ENCODE measurements at places on chromosomes 4 and X.

GRCh38 chr4:118279920-118280432, 72.8 kb downstream of the PRSS12 start:
- H3K4me3 ChIP-seq: peak overlapping the region; percentile 85
- peaks cover 46% of the 10 kb centered on the region for H3K36me3 ChIP-seq
- H3K27ac ChIP-seq: peak overlapping the region; percentile 98
- H3K27me3 ChIP-seq: peaks cover 2% of the 10 kb centered on the region
- H3K4me1 ChIP-seq: peaks cover 29% of the 10 kb centered on the region

GRCh38 chr4:174069848-174070330, 213.6 kb downstream of the FBXO8 start:
- H3K27ac ChIP-seq: no peak overlapping the region
- H3K4me1 ChIP-seq: no peaks in the 10 kb centered on the region
- no peaks in the 10 kb centered on the region for H3K27me3 ChIP-seq
- no peak for DNase-seq

GRCh38 chr4:38958453-38959190, 73.6 kb downstream of the TMEM156 start:
- peak overlapping the region; percentile 94 for H3K27ac ChIP-seq
- H3K36me3 ChIP-seq: peaks cover 29% of the 10 kb centered on the region
- DNase-seq: no peak
- no peak overlapping the region for H3K4me3 ChIP-seq
- H3K27me3 ChIP-seq: no peaks in the 10 kb centered on the region
- peaks cover 35% of the 10 kb centered on the region for H3K4me1 ChIP-seq

DNA sequence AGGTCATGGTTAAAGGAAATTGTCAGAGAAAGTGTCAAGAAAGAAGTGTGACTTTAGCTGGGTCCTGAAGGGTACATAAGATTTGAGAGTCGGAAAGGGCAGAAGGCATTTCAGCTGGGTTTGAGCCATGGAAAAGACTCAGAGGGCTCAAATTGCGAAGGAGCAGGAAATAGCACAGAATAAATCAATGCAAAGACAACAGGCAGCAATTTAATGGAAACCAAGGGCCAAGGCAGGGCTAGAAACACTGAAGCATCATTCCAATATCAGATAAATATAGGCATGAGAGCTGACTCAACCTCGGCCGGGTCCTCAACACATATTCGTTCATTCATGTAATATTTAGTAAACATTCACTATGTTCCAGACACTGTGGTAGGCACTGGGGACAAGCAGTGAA, 3.6 kb upstream of the FMR1 start:
- H3K4me1 ChIP-seq: peaks cover 5% of the 10 kb centered on the region
- no peak overlapping the region for H3K4me3 ChIP-seq
- DNase-seq: no peak
- no peak overlapping the region for H3K27ac ChIP-seq
- H3K27me3 ChIP-seq: peaks cover 3% of the 10 kb centered on the region
- H3K36me3 ChIP-seq: no peaks in the 10 kb centered on the region

DNA sequence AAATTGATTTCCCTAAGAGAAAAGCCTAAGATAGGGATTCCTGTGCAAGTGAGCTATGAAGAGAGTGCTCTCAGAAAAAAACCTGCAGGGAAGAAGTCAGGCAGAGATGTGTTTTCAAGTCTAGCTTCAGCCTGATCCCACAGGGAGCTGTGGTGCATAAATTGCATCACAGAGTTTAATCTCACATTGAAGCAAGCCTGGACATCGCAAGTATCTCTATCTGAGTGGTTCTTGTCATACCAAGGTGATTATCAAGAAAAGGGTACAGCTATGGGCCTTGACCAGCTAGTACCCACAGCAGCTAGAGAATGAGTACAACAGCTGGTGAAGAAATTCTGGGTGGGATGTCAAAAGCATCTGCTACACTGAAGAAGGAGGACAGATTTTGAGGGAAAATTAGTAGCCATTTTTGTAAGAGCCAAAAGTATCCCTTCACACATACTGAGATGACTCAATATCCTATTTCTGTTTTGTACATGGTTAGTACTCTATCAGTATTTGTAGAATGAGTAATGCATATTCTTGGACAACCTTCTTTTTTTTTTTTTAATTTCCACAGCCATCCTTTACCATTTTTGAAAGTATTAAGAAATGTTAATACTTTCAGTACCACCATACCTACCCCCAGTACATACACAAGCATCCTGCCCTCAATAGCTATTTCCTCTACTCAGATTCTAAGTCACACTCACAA, 708.9 kb downstream of the IL1RAPL1 start:
- H3K27ac ChIP-seq: no peak overlapping the region
- H3K36me3 ChIP-seq: no peaks in the 10 kb centered on the region
- no peaks in the 10 kb centered on the region for H3K27me3 ChIP-seq

DNA sequence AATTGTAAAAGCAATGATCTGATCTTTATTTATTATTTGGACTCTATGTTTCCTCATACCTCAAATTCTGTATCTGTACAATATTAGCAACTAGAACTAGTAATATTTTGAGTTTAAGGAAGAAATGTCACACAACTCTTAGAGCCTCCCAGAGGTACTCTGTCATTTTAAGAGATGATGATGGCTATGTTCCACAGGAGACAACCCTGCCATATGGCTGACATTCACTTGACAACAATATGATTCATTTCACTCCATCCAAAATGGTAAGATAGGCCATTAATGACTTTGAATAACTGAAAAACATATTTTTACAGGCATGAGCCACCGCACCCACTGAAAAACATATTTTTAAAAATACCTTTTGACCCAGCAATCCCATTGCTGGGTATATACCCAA, 190.3 kb downstream of the MAML3 start:
- H3K36me3 ChIP-seq: no peaks in the 10 kb centered on the region
- no peak overlapping the region for H3K4me3 ChIP-seq
- no peaks in the 10 kb centered on the region for H3K4me1 ChIP-seq
- DNase-seq: no peak
- H3K27me3 ChIP-seq: peaks cover 57% of the 10 kb centered on the region
- no peak overlapping the region for H3K27ac ChIP-seq

DNA sequence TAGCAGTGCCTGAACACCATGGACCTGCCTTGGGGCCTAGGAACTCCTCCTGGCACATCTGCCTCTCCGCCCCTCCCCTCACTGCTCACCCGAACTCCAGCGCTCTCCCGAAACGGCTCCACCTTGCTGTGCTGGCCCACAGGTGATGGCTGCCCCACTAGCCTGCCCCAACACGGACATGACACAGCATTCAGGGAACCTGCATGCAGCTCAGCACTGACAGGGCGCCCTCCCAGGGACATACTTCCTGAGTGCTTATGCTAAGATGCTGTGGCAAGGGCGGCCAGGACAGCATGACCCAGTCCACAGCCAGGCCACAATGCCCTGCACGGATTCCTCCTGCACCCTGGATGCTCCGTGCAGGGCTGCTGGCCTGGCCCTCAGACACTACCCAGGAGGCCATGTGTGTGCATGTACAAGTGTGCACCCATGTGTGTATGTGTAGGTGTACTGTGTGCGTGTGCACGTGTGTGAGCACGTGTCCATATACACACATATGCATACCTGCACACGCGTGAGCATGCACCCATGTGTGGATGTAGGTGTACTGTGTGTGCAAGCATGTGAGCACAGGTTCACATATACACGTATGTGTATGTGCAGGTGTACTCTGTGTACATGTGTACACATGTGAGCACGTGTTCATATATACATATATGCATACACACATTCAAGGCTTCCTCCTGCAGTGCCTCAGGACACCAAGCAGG, 6.0 kb downstream of the TMEM271 start:
- no peak overlapping the region for H3K4me3 ChIP-seq
- no peaks in the 10 kb centered on the region for H3K4me1 ChIP-seq
- no peak for DNase-seq
- H3K36me3 ChIP-seq: no peaks in the 10 kb centered on the region
- no peak overlapping the region for H3K27ac ChIP-seq

DNA sequence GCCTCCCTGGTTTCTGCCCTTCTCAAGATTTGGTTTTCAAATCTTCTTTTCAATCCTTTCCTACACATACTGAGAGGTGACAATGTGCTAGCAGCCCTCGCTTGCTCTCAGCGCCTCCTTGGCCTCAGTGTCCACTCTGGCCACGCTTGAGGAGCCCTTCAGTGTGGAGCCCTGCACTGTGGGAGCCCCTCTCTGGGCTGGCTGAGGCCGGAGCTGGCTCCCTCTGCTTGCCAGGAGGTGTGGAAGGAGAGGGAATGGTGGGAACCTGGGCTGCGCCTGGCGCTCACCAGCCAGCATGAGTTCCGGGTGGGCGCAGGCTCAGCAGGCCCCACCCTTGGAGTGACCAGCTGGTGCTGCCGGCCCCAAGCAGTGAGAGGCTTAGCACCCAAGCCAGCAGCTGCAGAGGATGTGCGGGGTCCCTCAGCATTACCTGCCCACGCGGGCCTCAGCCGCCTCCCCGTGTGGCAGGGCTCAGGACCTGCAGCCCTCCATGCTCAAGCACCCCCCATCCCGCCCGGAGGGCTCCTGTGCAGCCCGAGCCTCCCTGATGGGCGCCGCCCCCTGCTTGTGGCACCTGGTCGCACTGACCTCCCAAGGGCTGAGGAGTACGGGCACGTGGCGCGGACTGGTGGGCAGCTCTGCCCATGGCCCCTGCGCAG, 127.5 kb downstream of the COX7B2 start:
- H3K27ac ChIP-seq: no peak overlapping the region
- H3K4me3 ChIP-seq: no peak overlapping the region
- no peaks in the 10 kb centered on the region for H3K27me3 ChIP-seq
- no peak for DNase-seq

DNA sequence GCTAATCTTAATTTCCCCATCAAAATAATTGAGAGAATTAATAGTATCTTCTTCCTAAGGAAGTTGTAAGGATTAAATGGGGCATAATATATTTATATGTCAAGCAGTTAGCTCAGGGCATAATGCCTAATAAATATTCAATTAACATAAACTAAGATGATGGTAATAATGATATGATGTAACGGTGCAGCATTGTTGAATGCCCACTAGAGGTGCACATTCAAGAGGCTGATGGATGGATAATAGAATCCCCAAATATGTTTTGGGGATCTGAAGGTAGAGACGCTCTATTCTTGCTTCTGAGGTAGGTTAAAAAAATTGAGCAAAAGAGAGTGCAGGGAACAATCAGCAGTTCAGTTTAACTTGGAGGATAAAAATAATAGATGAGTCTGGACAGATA, 37.1 kb downstream of the ATOH1 start:
- no peaks in the 10 kb centered on the region for H3K27me3 ChIP-seq
- no peak for DNase-seq
- H3K27ac ChIP-seq: no peak overlapping the region
- H3K4me3 ChIP-seq: no peak overlapping the region
- no peaks in the 10 kb centered on the region for H3K4me1 ChIP-seq
- no peaks in the 10 kb centered on the region for H3K36me3 ChIP-seq

DNA sequence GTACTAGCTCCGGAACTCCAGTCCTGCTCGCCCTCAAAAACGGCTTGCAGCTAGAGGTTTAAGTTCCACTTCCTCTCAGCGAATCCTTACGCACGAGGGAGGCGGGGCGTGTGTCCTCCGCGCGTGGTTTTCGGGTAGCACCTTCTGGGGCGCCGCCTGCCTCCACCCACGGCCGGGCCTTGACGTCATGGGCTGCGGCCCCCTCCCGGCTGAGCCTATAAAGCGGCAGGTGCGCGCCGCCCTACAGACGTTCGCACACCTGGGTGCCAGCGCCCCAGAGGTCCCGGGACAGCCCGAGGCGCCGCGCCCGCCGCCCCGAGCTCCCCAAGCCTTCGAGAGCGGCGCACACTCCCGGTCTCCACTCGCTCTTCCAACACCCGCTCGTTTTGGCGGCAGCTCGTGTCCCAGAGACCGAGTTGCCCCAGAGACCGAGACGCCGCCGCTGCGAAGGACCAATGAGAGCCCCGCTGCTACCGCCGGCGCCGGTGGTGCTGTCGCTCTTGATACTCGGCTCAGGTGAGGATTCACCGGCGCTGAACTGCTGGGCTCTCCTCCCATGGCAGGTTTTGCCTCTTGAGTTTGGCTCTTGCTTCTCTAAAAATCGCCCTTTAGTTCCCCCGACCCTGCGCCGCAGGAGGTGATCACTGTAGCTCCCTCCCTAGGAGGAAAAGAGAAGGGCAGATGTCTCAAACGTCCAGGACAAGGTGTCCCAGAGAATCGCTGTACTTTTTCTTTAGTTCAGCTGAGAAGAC, at the start of gene AREG:
TSS of gene AREG (plus strand) at position 246 of the 752 bp plus-strand sequence. CDS start at position 456, 210 bp downstream.
- H3K36me3 ChIP-seq: no peaks in the 10 kb centered on the region
- peak; percentile 68 for DNase-seq
- H3K4me3 ChIP-seq: peak within 1 kb of the TSS; percentile 82
- peaks cover 7% of the 10 kb centered on the region for H3K4me1 ChIP-seq
- peak within 1 kb of the TSS; percentile 72 for H3K27ac ChIP-seq
- H3K27me3 ChIP-seq: peaks cover 12% of the 10 kb centered on the region

GRCh38 chr4:112266823-112267222, 18.9 kb downstream of the TIFA start:
- no peak for DNase-seq
- peaks cover 6% of the 10 kb centered on the region for H3K4me1 ChIP-seq
- no peak overlapping the region for H3K27ac ChIP-seq
- H3K36me3 ChIP-seq: peaks cover 36% of the 10 kb centered on the region
- no peaks in the 10 kb centered on the region for H3K27me3 ChIP-seq
